ENCODE measurements at places on chromosomes 5 and 9.
A peak's percentile ranks its signal among the peaks of the same experiment; 100 is the strongest.

- ATAC-seq = no peak
These were observed 271.3 kb downstream of the ZSWIM6 start for GRCh38 chr5:61603211-61603908.

DNA sequence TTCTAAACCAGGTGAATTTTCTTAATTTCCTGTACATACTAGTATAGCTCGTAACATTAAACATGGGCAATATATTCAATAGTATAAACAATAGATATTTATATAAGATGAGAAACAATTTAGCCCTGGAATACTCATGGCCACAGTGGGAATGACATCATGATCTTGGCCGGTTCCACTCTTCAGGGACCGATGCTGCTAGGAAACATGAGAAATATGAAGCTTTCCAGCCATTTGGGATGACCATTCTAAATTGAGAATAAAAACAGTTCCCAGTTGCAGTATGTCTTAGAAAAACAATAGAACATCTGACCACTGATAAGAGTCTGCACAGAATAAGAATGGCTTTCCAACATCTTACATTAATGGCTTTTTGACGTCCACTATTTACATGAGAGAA, 33.3 kb upstream of the SLCO6A1 start:
- ATAC-seq = no peak

GRCh38 chr9:134721344-134721743, 79.7 kb downstream of the COL5A1 start:
- no peak for ATAC-seq

DNA sequence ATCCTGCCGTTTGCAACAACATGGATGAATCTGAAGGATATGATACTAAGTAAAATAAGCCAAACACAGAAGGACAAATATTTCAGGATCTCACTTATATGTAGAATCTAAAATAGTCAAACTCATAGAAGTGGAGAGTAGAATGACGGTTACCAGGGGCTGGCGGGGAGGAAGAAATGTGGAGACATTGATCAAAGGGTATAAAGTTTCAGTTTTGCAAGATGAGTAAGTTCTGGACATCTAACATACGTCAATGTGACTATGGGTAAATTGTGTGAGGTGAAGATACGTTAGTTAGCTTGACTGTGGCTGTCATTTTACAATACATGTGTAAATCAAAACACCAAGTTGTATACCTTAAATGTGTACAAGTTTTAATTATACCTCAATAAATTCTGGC, 200.3 kb downstream of the SNX18 start:
- ATAC-seq = peak; percentile 88

DNA sequence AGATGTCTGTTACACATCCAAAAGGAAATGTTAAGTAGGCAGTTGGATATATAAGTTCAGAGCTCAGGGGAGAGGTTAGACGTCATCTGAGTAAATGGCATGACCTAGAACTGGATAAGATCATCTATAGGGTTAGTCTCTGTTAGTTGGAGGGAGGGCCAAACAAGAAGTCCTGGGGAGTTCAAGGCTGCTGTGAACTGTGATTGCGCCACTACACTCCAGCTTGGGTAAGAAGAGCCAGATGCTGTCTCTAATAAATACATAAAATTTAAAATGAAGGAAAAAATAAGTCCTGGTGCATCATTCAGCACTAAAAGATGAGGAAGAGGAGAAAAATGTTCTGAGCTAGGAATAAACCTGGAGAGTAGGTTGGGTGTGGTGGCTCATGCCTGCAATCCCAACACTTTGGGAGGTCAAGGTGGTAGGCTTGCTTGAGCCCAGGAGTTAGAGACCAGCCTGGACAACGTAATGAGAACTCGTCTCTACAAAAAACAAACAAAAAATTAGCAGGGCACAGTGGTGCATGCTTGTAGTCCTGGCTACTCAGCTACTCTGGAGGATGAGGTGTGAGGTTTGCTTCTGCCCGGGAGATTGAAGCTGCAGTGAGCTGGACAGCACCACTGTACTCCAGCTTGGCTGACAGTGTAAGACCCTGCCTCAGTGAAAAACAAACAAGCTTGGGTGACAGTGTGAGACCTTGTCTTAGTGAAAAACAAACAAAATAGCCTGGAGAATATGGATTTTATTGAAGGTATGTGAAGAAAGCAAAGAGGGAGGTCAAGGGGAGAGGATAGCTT, 123.6 kb downstream of the ACTBL2 start:
- ATAC-seq = no peak

- ATAC-seq = no peak
These were observed 20.7 kb downstream of the TTC39B start for GRCh38 chr9:15286161-15286821.

DNA sequence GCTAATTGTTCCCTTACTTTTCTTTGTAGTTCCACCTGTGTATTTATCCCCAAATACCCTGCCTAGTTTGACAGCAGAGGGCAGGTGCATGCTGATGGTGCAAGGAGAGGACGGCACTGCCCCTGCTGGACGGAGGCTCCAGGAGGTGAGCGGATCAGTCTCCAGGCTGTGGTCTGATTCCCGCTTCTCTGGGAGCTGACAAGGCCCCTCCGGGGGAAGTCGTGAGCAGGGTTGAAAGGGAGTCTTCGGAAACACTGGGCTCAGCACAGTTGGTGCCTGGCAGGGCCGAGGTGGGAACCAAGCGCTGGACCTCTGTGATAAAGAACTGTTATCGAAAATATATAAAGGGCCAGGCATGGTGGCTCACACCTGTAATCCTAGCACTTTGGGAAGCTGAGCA, 52.9 kb downstream of the RASGEF1C start:
- ATAC-seq = no peak

DNA sequence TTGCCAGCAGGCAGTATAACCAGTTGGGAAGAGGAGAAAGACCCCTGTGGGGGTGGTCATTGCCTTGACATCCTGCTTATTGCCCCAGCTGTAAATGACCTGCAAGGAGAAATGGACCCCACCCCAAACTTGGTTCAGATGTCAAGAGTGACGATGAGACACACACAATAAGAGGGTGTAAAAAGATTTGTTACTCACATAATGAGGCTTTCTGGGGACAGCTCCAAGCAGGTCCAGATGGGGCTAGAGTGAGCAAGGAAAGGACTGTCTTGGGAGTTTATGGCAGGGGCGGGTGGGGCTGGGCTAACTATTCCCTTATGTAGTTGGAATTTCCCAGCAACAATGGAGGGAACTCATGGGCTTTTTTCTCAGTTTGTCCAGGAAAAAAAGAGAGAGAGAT, 24.1 kb downstream of the ZNF484 start:
- ATAC-seq = no peak

DNA sequence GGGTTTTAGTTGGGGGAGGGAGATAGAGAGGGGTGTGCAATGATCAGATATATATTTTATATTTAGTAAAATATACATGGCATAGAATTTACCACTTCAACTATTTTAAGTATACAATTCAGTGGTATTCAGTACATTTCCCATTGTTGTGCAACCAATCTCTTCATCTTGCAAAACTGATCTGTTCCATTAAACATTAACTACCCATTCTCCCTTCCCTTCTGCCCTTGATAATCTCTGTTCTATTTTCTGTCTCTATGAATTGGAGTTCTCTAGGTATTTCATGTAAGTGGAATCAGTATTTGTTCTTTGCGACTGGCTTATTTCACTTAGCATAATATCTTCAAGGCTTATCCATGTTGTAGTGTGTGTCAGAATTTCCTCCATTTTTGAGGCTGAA, 38.6 kb downstream of the TGFBI start:
- ATAC-seq = no peak

DNA sequence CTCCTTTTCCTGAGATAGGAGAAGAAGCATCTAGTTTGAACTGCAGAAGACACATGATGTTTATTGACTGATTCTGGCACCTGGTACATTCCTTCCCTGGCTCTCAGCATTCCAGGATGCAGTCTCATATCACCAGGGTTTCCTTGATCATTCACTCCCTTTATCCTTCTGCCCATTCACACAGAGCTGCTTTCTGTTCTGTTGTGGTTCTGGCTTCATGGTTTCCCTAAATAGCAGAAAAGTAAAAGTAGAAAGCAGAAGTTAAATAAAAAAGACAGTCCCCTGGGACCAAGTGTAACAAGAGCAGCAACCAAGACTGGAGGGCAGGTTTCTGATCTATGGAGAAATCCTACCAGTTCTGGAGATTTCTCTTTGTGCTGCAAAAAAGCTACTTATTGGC, 3.2 kb downstream of the IFNA8 start:
- ATAC-seq = no peak

GRCh38 chr5:1883925-1884677, 1.4 kb upstream of the IRX4 start:
- no peak for ATAC-seq

DNA sequence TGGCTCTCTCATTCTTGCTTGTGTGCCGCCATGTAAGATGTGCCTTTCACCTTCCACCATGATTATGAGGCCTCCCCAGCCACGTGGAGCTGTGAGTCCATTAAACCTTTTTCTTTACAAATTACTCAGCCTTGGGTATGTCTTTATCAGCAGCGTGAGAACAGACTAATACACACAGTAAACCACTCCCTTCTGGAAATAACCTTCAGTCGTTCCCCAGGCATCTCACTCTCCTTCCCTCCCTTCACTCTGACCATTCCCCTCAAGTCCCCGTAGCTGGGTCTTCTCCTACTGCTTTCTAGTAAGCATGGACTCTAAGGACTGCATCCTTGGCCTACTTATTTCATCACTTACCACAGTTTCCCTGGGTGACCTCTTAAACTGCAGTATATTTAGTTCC, 493.9 kb downstream of the CCDC171 start:
- no peak for ATAC-seq

- ATAC-seq = no peak
These were observed 173.6 kb upstream of the MAP3K1 start for GRCh38 chr5:56641635-56642260.

- ATAC-seq = no peak
These were observed 78.1 kb downstream of the EDIL3 start for GRCh38 chr5:84306601-84307000.

- ATAC-seq = peak; percentile 89
These were observed 10.6 kb upstream of the CSNK1A1 start for GRCh38 chr5:149561848-149562247.

GRCh38 chr5:121325930-121326329, 525.8 kb upstream of the FTMT start:
- ATAC-seq = no peak

DNA sequence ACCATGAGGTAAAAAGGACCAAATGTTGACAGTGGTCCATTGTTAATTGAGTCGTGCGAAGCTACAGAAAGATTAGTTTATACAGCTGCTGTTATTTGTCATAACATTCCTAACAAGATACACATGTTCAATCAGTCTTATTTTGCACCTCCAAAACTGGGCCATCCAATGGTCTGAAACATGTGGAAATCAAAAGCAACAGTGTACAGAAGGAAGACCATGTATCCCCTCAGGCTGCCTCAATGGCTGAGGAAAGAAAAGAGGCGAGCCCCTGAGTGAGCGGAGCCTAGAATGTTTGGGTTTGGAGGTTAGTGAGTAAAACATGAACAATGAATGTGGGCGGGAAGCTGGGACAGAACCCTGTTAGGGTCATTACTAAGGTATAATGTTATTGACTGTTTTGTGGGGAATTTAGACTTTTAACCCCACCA, 35.6 kb downstream of the NFIB start:
- ATAC-seq = no peak

- ATAC-seq = peak; percentile 43
These were observed 6.2 kb upstream of the KLF9 start for GRCh38 chr9:70420441-70421271.

- no peak for ATAC-seq
These were observed 68.8 kb upstream of the GPR151 start for GRCh38 chr5:146584750-146585149.

DNA sequence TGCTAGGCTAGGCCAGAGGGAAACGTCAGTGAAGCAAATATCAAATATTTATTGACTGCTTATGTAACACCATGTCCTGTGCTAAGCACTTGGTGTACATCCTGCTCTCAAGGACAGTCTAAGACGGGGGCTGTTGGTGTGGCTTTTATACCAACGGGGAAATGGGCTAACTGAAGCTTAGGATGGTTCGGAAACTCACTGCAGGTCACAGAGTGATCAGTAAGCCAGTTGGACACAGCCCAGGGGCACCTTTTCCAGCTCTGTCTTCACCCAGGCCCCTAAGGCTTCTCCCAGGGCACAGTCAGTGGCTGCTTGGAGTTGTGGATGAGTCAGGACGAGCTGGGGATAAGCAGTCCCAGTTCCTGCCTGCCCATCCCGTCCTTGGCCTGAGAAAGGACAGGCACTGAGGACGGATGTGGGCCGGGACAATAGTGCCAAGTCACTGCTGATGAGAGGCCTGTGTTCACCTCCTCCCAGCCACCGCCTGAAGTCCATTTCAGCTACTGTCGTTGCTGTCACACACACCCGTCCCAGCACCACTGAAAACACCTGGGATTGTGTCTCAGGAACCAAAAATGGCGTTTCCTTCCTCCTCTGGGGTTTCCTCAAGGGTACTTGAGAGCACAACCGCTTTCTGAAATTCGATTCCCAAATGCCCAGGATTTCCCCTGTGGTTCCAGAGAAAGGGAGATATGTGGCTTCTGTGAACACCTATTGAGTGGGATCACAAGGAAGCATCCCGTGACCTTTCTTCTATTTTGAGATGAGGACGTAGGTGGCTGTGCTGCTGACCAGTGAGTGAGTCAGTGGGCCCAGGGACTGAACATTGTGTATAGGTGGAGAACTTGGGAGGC, 17.5 kb upstream of the SPRY4 start:
- ATAC-seq = no peak

DNA sequence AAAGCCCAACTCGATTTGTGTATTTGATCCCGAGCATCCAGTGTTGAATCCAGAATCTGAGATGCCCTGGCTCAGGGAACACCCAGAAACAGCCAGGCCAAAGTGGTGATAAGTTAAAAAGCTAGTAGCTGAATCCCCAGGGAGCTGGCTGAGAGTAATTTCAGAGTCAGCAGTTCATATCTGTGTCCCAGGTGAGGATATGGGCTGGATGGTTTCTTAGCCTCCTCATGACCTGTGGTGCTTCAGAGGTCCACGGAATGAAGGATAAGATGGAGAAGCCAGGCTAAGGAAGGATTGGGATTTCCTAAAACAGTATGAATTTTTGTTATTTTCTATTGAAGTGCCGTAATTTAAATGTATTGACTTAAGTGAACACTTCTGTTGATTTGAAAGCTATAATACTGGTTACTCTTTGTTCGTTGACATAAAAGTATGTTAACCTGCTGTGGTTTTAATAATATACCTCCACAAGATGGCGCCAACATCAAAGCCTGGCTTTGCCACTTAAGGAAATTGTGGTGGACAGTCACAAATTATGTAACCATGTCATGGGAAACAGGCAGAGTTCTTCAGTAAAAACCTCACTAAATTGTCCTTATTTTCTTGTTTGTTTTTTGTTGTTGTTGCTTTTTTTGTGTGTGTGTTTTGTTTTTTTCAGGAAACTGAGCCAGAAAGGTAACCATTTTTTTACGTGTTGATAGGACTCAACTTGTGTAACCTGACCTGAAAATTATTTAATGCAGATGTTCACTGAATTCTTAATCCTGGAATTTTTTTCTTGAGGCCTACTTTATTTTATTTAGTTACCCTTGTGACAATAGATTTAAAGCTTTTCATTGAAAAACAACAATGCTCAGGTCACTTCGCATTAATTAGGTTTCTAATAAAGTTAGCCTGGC, 11.4 kb downstream of the MTAP start:
- peak; percentile 15 for ATAC-seq

GRCh38 chr5:102600964-102601363, 102.2 kb upstream of the SLCO6A1 start:
- ATAC-seq = no peak

All from activated CD4-positive, CD25-positive, alpha-beta regulatory T cell treated with anti-CD3 and anti-CD28 coated beads, Interleukin-2, amount 50 U/mL, for 24 hours (primary cell).